ENCODE measurements at places on chromosomes 16 and 17.

DNA sequence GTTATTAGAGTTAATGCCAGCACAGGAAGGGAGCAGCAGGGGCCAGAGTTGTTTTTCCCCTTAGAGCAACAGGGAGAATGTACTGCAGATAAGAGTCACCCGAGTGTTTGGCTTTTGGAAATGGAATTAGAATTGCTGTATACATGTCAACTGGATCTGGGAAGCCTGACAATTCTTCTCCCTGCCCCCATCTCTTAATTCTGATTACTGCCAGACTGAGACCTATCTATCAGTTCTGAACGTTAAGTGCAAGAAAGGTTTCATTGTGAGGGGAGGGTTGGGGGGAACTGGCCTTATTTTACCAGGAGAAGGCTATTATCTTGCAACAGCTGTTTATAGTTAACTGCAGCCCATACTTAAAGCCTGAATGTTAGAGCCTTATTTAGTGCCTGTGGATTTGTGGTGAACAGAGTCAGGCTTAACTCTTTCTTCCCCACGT, 424.5 kb upstream of the CDH11 start:
- DNase-seq, result peak; percentile 87

GRCh38 chr17:19346351-19347255, 15.9 kb downstream of the B9D1 start:
- no peak for DNase-seq

GRCh38 chr17:16439303-16439791, 24.0 kb downstream of the TRPV2 start:
- DNase-seq, result no peak

DNA sequence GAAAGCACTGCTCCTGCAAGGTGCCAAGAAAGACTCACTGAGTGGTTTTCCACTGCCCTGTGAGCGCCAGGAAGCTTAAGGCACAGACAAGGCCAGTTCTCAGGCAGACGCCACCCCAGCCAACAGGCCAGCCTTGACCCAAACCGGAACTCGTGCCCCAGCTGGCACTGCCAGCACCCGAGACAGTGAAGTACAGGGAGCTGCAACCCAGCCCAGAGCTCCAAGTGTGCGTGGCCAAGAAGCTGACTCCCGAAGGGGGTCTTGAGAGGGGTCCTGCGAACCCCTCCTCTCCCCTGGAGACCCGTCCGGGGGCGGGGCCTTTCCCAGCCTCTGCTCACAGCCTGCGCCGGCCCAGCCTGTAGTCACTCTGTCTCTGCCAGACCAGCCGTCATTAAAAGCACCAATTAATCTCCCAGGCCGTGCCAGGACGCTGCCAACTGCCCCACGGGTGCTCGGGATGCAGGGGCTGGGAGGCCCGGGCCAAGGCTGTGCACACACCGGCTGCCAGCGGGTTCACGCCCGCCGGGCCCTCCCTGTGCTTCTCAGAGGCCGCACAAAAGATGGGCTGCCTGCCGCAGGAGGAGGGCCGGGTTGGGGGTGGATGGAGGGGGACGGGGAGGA, 4.4 kb upstream of the SOX8 start:
- no peak for DNase-seq

DNA sequence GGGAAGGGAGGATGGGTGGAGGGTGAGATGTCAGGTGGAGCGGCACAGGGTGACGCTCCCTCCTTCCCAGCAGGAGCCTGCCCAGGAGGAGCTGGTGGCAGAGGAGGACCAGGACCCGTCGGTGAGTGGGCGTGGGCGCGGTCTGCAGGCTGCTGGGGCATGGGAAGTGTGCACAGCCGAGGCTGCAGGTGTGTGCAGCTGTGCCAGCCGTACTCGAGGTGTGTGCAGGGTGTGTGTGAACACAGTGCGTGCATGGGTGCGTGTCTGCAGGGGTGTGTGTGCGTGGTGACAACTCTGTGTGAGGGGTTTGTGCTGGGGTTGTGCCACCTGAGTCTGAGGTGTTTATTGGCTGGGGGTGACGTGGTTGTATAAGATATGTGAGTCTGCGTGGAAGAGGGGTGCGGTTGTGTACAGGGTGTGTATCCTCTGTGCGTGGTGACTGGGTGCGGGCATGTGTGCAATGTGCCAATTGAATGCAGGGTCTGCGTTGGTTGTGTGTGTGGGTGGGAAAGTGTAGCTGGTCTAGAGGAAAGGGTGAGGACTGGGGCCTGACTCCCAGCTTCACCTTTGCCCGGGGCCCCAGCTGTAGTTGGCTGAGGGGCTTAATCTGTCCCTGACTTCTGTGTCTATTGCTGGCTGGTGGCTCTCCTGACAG, 670 bp downstream of the TNFSF12 start:
- DNase-seq, result no peak

GRCh38 chr17:32345951-32346600, 3.9 kb upstream of the ZNF207 start:
- no peak for DNase-seq

- no peak for DNase-seq
These were observed 68.8 kb downstream of the CEP112 start for GRCh38 chr17:66123163-66123562.

DNA sequence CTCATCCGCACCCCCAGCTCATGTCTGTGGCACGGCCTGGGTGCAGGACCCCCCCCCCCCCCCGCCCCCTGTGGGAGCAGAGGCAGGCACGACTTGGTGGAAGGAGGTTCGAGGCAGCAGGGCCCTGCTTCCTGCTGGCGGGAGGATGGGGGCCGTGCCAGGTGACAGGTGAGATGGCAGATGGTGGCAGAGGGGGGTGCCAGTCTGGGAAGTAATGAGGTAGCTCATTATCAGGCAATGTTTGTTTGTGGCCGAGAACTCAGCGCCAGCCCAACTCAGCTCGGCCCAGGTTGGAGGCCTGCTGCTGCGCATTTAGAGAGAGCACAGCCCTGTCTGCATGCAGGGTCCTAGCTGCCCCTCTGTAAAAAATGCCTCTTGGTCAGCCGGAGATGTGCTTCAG, 40.1 kb upstream of the JPH3 start:
- DNase-seq, result no peak

DNA sequence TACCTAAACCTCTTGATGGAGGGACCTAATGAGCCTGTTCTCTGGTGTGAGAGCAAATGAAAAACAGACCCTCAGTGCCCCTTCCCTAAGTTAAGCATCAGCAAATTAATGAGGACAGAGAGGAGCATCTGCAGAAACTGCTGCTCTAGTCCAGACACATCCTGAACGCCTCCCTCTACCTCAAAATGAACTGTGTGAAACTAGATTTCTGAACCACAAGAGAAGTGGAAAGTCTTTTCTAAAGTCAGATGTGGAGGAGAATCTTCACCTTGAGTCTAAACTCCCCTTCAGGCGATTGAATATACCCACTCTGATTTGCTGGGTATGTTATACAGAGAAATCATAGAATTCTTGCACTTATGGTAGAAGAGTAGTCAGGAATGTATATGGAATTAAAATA, 104.4 kb upstream of the AMZ2 start:
- no peak for DNase-seq

DNA sequence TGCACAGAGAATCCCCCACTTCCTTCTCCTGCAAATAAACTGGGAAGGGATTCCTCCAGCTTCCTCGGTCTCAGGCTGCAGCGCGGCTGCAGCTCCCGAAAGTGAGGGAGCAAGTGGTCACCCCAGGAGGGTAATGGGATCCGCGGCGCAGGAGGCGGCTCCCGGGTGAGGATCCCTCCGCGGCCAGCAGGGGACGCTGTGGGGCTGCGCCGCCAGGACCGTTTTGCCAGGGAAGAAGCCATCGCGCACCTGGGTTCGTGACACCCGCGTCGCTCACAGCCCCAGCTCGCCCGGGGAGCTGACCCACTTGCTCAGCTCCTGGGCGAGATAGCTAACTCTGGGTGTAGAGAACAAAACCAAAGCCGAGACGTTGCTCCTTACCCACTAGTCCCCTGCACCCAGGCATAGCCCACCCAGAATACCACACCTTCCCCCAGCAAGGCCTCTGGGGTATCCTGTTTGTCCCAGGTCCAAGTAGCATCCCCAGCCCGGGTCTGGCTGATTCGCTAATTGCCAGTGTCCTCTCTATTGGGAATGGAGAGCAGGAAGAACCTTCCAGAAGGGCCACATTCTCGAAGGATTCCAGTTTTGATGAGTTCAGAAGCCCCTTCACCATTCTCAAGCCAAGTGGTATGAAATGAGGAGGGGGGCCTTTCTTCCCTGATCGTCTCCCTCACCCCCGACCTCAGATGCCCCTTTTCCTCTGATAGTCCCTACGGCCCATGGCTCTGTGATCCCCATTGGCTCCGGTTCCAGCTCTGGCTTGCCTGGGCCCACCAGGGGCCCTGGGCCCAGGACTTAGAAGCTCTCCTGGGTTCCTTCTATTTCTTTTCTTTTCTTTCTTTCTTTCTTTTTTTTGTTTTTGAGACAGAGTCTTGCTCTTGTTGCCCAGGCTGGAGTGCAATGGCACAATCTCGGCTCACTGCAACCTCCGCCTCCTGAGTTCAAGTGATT, 14.1 kb downstream of the CYGB start:
- peak; percentile 29 for DNase-seq

DNA sequence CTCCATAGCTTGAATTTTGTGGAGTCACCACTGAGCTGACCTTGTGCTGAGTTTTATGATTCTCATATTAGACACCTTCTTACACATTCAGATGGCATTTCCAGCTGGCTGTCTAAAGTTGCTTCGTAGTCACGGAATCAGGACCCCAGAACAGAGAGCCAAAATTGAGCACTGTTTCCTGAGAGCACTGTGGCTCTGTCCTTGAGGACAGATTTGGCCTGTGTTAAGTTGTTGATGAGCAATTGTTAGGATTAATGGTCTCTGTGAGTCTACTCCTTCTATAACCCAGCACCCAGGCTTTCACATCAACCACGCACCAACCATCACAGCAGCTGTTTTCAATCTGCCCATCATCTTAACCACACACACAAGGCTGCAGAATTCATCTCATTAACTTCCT, 277.5 kb upstream of the HSBP1 start:
- no peak for DNase-seq

DNA sequence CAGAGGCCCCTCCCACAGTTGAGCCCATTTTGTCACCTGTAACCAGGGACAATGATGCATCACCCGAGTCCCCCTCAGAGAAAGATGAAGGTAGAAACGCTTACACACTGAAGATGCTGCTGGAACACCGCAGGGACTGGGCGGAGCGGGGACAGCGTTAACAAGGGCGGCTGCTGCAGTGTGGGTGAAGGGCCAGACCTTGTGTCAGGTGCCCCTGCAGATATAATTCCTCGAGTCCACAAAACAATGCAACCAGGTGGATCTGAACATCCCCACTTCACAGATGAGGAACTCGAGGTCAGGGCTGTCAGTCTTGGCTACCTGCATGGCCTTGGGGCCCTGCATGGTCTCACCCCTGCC, 6.3 kb upstream of the MAPK7 start:
- DNase-seq, result no peak

DNA sequence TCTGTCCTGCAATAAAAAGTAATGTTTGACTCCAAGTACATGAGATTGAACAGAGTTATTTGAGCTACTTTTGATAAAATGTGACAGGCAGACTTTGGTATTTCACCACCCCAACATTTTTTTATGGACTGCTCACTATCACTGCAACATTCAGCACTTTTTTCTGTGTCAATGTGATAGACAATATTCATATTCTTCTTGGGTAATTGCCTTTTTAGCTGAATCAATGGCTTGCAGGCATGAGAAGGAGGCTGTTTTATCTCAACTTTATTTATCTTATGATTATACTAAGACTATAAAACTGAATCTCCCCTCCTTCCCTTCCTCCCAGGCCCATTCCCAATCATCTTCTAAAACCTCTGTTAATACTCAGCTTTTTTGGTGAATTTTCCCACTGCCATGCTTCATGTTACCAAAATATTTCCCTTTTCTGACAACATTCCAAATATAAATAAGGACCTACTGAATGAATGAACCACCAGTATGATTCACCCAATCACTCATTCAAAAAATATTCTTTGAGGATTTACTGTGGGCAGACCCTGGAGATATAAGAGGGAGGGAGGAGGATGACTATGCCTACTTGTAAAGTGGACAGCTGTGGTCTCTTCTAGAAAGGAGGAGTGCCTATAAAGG, 67.6 kb downstream of the CDH13 start:
- DNase-seq, result no peak

DNA sequence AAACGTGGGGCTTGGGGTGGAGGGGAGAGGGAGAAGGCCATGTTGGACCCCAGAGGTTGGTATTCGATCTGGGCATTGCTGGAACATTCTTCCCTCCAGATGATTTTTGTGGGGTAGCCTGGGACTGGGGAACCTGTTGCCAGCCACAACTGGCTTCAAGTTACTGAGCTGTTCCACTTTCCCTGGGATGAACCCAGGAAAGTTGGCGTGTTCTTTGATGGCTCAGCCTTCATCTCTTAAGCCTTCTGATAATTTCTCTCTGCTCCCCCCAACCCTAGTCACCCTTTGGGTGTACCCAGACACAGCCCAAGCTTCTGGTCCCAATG, 2.1 kb downstream of the TBX21 start:
- no peak for DNase-seq

DNA sequence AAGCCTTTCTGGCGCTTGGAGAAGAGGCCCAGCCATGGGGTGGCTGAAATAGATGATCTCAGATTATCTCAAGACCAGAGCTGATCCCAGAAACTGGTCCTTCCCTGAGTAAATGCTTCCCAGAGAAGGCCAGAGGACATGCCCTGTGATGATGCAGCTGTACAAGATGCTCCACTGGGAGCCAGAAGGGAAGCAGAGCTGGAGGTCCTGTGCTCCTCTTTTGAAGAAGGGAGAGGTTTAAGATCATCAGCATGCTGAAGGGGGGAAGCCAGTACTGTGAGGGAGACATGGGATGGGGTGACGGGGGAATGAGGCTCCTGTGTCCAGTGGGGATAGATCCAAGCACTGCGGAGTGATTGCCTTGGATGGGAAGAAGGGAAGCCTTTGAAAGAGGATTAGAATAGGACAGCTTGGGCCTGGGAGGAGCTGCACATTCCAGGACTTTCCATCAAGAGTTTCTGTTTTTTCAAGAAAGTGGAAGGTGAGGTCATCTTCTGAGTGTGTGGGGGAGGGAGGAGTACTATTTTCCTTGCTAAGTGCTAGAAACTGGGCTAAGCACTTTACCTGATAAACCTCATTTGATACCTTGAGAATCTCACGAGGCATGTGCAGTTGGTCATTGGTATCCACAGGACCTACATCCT, 16.4 kb upstream of the ALOX15B start:
- DNase-seq, result no peak

- DNase-seq, result no peak
These were observed 5.2 kb upstream of the CDC42EP4 start for GRCh38 chr17:73316919-73317505.

GRCh38 chr17:29789196-29790170, 140.5 kb downstream of the SSH2 start:
- no peak for DNase-seq

Measured in skin of body (tissue), 3 donors.